ENCODE measurements at places on chromosomes 1 and 21. TPM values are rescaled to one million over a fixed set of nuclear protein-coding genes. Genes with fewer than 3 reads are reported as not detected.
A peak's percentile ranks its signal among the peaks of the same experiment; 100 is the strongest.

DNA sequence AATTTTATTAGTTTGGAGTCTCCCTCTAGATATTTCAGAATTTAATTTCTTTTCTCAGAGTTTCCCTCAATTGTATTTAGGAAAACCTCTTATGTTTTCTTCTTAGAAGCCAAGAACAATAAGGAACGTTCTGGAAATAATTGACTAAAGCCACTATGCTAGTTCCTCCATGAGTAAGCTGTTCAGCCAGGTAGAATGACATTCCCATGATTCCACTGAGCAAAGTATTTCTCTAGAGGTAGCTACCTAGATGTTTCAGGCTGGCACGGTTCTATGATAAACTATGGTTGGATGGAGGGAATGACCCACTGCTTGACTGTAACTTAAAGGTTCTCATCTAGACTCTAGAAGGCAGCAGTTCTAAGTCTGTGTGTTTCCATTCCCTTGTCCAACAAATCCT, 62.4 kb downstream of the CLDN17 start:
- peak; percentile 24 for DNase-seq

DNA sequence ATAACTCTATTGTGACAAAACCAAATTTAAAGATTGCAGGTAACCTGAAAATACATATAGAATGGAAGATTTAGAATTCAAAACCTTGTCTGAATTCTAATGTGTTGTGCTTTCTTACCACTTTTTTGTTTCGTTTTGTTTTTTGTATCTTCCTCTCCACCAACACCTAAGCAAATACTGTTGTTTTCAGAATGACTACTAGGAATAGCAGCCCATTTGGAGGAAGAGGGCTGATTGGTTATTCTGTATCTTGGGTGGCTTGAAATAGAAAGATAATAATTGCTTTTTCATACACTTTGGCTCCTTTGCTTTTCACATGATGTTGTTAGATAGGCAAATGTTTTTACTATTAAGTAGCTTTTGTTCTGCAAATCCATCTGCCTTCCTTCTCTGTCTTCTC, 61.0 kb upstream of the LRRC7 start:
- DNase-seq: no peak

- no peak for DNase-seq
These were observed 4.5 kb upstream of the KLF17 start for GRCh38 chr1:44114098-44114497.

DNA sequence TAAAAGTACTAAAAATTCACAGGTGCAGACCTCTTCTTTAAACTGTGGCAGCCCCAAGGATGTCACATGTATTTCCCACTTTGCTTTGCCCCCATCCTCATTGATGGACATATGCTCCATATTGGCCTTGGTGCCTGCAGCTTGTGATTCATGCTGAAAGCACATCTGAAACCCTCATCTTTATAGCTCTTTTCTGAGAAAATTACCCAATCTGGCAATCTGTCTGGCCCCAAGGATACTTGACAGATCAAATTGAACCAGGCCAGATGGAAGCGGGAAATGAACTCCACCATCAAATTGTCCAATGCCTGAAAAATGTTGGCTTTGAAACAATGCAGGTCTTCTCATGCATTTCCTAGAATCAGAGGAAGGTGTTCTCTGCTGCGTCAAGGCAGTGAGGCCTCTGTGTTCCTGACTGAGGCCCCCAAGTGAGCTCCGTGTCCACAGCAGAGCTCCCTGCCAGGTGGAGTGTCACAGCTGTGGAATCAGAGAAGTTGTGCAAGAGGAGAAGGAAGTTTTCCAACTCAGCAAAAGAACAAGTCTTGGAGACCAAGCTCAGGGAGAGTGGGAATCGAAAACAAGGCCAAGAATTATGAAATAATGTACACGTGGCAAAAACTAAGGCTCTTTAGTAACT, 323.7 kb downstream of the PLPP3 start:
- DNase-seq: no peak

GRCh38 chr1:245180496-245181157, 25.8 kb downstream of the KIF26B start:
- no peak for DNase-seq

- DNase-seq: no peak
These were observed 1.8 kb upstream of the OR2T6 start for GRCh38 chr1:248373761-248374160.

- no peak for DNase-seq
These were observed 183.4 kb downstream of the ZNF281 start for GRCh38 chr1:200226268-200226968.

DNA sequence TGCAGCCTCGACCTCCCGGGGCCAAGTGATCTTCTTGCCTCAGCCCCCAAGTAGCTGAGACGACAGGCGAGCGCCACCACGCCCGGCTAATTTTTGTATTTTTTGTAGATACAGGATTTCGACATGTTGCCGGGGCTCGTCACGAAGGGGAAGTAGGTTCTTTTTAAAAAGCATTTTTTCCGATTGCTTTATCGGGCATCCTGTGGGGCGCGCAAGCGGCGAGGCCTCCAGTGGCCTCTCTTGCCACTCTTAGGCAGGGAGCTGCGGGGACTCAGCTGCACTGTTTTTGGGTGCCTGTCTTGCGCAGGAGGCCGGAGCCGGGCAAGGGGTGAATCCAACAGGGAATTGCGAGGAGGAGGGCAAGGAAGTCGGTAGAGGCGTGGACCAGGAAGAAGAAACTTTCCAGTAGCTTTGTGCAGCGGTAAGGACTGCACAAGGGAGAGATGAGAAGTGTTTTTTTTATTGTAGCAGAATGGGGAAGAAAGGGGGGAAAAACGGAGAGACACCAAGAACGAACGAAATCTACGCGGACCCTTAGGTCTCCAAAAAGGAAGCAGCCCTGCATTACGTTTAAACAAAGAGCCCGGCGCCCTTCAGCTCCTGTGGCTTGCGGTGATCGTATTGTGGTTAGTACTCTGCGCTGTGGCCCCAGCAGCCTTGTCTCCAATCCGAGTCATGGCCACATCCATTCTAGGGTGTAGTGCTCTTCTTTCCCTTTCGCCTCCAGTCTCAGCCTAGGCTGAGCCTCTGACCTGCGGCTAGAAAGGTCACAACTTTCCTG, 164.8 kb downstream of the PPIAL4G start:
- no peak for DNase-seq

- DNase-seq: no peak
These were observed 69.1 kb downstream of the RUSC1 start for GRCh38 chr1:155389826-155390225.

DNA sequence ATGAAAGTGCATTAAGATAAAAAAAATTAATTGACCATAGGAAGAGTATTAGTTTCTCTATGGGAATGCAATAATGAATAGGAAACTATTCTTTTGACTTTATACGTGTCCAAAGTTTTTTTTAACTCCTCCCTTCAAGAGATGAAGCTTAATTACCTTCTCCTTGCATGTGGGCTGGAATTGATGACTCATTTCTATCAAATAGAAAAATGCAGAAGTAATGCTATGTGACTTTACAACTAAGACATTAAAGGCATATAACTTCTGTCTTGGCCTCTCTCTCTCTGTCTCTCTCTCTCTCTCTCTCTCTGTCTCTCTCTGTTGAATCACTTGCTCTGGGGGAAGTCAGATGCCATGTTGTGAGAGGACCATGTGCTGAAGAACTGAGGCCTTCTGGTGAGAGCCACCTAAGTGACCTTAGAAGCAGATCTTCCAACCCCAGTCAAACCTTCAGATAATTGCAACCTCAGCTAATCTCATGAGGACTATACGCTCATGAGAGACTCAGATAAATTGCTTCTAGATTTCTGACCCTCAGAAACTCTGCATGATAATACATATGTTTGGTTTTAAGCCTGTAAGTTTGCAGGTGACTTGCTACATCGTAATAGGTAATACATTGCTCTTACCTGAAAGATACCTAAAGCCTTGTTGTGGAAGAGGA, 414.2 kb downstream of the KCNT2 start:
- no peak for DNase-seq

GRCh38 chr1:24470592-24470991, 32.0 kb upstream of the RCAN3 start:
- DNase-seq: no peak

DNA sequence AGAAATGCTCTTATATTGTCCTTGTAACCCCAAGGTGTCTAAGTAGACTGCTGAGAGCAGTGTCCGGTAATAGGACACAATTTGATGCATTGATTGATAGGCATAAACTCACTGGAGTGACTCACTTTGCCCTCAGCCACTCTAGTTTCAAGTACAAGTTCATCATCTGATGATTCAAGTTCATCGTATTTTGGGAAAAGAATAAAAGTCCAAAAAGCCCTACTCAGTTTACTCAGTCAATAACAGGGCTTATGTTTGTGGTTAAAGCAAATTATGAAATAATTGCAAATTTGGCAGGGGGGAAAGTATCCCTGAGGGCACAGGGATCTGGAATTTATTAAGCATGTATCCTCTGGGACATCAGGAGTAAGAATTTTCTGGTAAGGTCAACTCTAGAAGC, 7.6 kb upstream of the ATF3 start:
- no peak for DNase-seq

- no peak for DNase-seq
These were observed 265.2 kb downstream of the TNR start for GRCh38 chr1:175478217-175478616.

DNA sequence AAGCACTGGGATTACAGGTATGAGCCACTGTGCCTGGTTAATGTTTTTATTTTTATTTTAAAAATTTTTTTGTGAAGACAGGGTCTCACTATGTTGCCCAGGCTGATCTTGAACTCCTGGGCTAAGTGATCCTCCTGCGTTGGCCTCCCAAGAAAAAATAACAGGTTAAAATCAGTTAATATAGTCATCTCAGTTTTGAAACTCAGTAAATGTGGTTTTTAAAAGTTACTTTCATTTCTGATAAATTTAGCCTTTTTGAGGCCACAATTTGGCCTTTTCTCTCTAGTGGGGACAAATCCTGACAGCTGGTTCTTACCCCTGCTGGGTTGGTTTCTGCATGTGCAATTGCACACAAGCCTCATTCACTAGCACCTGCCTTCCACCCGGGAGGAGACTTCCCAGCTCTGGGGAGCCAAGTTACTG, 13.3 kb downstream of the PMF1 start:
- DNase-seq: no peak

The RRP1B gene
- polyA plus RNA-seq: 31.0 TPM

The OR2L5 gene
- not detected for polyA plus RNA-seq

The LCE1D gene
- not detected for polyA plus RNA-seq

The TCHH gene
- polyA plus RNA-seq: not detected

The MASP2 gene
- 6.0 TPM for polyA plus RNA-seq

The IL20 gene
- polyA plus RNA-seq: not detected

The MLLT11 gene
- polyA plus RNA-seq: 27.2 TPM

The VANGL2 gene
- 36.2 TPM for polyA plus RNA-seq

The CRB1 gene
- 2.3 TPM for polyA plus RNA-seq

The AXDND1 gene
- polyA plus RNA-seq: 10.4 TPM

The SEMA4A gene
- polyA plus RNA-seq: 18.2 TPM

The ERICH3 gene
- 0.47 TPM for polyA plus RNA-seq

The FCRL1 gene
- polyA plus RNA-seq: 0.10 TPM

The IFI44 gene
- 10.1 TPM for polyA plus RNA-seq

The PRDM16 gene
- polyA plus RNA-seq: 6.3 TPM

All from right renal pelvis (tissue), 4 donors.